ENCODE measurements at places on chromosomes 13 and 19.
A peak's percentile ranks its signal among the peaks of the same experiment; 100 is the strongest.

- DNase-seq: peak; percentile 89
Measured at GRCh38 chr13:27170221-27170515, 1.4 kb downstream of the USP12 start.

DNA sequence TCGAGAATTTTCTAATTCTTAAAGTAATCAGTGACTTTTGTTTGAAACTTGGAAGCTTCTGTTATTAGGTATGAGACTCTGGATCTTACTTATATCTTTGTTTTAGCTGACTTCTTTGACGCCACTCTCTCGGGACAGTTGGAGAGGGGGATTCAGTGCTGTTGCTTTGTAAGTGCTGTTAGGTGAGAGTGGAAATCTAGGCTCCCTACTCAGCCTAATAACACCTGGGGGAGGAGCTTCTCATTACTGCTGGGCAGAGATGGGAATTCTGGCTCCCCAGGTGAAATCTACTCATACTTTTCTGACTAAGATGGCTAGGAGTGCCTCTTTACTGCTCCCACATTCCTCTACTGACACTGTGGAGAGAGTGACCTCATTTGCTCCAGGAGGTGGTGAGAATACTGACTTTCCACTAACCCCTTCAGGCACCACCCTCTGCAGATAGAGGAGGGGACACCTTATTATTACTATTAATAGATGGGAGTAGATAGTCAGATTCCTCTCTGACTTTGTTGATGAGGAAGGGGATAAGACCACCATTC, 324.9 kb upstream of the SPRY2 start:
- DNase-seq: peak; percentile 9

GRCh38 chr13:46137627-46138317, 32.9 kb upstream of the CPB2 start:
- DNase-seq: no peak

DNA sequence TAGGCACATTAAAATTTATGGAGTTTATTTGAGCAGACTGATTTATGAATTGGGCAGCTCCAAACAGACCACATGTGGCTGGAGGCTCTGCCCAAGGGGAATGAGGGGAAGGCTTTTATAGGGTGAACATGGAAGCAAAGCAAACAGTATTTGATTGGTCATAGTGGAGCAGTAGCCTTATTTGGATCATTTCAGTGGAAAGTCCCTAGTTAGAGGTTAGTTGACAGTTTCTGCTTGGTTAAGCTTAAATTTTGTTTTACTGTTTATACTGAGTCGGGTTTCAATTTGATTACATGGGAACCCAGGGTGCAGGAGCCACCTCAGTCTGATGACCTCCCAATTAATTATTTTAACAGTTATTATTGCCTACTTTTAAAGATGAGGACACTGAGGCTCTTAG, 140.5 kb downstream of the NDFIP2 start:
- DNase-seq: no peak

DNA sequence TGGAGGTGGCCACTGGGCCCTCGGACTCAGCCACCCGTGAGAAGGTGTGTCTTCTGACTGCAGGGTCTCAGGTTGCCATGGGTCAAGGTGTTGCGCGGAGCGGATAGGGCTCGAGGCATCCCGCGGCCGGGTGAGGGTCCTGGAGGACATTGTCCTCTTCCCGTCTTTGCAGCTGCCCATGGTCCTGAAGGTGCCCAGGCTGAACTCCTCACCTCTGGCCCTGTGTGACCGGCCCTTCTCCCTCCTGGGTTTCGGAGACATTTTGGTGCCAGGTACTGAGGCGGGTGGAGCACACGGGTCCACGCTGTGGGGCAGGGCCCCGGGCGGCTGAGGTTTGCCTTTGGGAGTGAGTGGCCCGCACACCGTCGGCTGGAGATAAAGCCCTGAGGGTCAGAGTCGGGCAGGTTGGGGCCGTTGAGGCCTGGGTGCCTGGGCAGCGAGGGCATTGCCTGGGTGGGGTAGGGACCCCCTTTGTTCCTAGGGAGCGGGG, 15.6 kb upstream of the TMPRSS9 start:
- no peak for DNase-seq

DNA sequence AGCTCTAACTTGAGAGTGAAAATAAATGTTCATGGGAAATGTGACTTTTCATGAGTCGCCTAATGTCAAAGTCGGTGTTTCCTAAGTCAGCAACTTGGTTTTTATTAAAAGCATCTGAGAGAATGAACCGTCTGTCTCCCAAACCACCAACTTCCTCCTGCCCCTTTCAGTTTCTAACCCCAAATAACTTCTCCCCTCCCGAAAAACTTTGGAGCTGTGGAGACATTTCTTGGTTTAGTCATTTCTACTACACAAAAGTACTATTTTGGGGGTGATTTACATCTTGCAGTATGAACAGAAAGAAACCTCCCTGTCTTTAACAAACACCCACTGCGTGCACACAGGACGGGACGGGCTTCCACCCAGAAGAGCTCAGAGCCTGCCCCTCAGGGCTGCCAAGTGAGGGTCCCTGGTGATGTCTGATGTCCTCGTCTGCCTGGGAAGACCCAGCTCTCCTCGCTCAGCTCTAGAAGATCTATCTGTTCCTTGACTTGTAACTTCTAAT, 65.0 kb downstream of the RASA3 start:
- no peak for DNase-seq

- no peak for DNase-seq
Measured at GRCh38 chr13:100808330-100809128, 133.9 kb upstream of the TMTC4 start.

GRCh38 chr19:3096267-3096901, 2.2 kb downstream of the GNA11 start:
- DNase-seq: no peak

DNA sequence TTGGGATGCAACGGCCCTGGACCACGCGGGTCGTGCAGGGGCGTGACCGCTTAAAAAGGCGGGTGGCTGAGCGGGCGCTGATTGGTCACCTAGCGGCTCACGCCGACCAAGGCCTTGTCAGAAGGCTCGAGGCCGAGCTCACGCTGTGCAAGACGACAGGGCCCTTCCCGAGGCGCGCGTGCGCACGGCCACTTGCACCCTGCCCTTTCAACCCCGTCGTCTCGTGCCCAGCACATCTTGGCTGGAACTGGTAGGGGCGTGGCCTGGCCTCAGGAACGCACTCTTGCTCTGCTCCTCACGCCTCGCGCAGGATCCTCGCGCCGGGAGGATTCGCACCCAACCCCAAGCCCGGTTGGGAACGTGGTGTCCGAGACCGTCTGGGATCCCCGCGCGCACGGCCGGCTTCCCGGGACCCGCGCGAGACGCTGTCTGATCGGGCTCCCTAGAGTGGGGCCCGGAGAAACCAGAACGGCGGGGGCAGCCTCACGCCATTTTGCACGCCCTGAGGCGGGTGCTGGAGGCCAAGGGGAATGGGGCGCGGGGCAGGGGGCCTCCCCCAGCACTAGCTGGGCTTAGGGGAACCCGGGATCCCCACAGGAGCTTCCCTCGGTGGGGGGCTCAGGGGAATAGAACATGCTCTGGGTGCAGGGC, at the start of gene MEIOSIN:
Gene MEIOSIN, plus strand, starts transcription at position 280 of the 651 bp plus-strand sequence. CDS start 1,938 bp downstream, outside the sequence.
- no peak for DNase-seq

- DNase-seq: no peak
Measured at GRCh38 chr19:3082331-3082730, 11.8 kb upstream of the GNA11 start.

GRCh38 chr19:33727331-33727998, 69.2 kb upstream of the KCTD15 start:
- DNase-seq: no peak

DNA sequence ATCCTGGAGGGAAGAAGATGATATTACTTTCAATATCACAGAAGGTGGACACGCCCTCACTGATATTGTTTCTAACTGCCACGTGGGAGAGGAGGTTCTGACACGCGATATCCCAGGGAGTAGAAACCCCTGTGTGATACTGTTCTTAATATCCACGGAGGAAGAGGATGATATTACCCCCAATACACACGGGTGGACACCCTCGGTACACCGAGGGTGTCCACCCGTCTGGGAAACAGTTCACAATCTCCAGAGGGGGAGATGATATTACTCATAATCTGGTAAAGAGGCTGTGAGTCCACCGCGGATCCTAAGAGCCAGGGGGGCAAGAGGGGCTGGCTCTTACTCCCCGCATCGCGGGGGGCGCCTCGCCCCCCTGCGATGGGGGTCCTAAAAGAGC, 29.7 kb upstream of the RGCC start:
- no peak for DNase-seq

DNA sequence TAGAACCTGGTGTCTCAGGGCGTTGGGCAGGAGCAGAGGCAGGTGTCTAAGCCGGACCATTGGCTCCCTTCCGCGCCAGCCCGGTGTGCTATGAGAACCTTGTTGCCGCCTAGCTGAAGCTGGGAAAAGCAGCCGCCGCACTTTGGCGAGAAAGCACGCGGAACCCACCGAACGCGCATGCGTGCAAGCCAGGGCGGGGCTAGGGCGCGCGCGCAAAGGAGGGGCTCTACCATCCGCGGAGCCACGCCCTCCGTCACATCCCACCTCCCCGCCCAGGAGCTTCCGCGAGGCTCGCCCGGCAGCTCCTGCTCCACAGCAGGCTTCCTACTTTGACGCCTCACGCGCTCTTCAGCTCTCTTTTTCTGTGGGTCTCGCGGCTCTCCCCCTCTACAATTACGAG, 51.3 kb downstream of the WDR87 start:
- DNase-seq: peak; percentile 59

GRCh38 chr13:59201841-59202240, 961.9 kb downstream of the DIAPH3 start:
- no peak for DNase-seq

GRCh38 chr13:60000081-60000480, 163.6 kb downstream of the DIAPH3 start:
- peak; percentile 29 for DNase-seq

DNA sequence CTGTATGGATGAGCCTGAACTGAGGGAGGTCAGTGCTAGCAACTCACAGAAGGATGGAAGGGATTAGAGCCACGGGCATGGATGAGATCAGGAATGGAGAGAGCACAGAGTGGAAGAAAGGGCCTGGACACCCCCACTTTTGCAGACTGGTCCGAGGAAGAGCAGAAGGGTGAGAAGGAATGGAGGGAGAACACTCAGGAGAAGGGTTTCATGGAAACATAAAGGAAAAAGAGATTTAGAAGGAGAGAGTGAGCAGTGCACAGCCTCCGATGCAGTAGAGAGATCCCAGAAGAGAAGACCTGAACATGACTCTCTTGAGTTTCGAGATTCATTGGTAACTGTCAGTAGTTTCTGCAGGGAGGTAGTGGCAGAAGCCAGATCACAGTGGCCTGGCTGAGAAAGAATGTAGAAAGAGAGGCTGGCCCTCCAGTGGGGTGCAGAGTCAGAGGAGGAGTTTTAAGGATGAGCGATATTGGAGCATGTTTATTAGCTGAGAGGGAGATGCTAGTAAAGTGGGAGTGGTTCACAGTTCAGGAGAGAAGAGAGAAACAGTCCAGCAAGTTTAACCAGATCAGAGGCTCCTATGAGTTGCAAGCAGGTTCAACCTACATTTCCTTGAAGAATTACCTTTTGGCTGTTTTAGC, 108.9 kb downstream of the ZAR1L start:
- no peak for DNase-seq

- DNase-seq: no peak
Measured at GRCh38 chr13:112970552-112971287, 1.7 kb downstream of the MCF2L start.

GRCh38 chr13:66618702-66619101, 611.4 kb downstream of the PCDH9 start:
- peak; percentile 61 for DNase-seq

GRCh38 chr19:31085125-31085524, 264.1 kb downstream of the TSHZ3 start:
- DNase-seq: no peak

- DNase-seq: no peak
Measured at GRCh38 chr13:29510651-29511084, 84.8 kb downstream of the SLC7A1 start.

DNA sequence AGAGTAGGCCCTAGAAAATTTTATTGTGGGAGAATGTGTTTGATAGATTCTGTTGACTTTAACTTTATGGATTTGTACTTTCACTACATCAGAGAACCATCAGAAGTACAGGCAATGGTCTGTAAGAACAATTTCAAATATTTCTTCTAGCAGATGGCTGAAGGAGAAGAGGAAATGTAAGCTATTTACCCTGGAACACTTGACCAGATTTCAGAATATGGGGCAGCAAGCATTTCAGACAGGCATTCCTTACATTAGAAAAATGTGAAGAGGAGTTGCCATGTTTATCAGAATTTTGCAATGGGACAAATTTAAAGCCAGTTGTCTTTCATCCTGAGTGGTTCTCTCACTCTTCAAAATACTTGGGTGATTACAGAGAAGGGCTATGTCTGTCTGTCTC, 7.5 kb downstream of the FRY start:
- DNase-seq: peak; percentile 54

GRCh38 chr13:66312312-66313087, 917.6 kb downstream of the PCDH9 start:
- peak; percentile 92 for DNase-seq

GRCh38 chr19:19642506-19643157, 825 bp downstream of the GMIP start:
- no peak for DNase-seq

DNA sequence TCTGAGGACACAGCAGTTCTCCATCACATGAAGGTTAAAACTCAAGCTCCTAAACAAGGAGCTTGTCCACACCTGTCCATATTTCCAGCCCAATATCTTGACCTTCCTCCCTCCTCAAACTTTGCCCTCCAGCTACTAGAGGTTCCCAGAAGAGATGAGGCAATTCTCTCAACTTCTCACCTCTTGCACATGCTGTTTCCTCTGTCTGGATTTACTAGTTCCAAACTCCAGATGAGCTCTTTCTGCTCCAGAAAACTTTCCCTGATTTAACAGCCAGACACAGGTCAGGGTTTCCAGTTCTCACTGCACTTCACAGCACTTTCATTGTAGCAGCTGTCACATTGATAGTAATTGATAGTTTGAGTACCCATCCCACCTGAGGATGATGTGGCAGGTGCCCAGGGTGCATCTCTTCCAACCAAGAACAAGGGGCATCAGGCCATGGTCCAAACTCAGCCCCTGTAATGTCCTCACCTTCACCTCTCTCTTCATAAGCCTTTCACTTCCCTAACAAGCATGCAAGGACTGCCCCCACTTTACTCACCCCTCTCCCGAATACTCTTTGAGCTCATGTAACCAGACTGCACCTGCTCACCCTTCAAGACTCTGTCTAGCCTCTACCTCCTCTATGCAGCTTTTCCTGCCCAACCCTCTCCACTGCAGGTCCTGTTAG, 3.0 kb upstream of the WDFY2 start:
- DNase-seq: no peak

- DNase-seq: peak; percentile 81
Measured at GRCh38 chr13:38395497-38395788, 45.8 kb downstream of the UFM1 start.
